ENCODE measurements at places on chromosomes 5 and 9. TPM values are rescaled to one million over a fixed set of nuclear protein-coding genes. Genes with fewer than 3 reads are reported as not detected.

GRCh38 chr9:130058154-130058553 lies 4.4 kb downstream of the GPR107 start:
- peaks cover 24% of the 10 kb centered on the region for H3K4me1 ChIP-seq
- no peak overlapping the region for H3K4me3 ChIP-seq
- peaks cover 16% of the 10 kb centered on the region for H3K36me3 ChIP-seq
- H3K27ac ChIP-seq = no peak overlapping the region

PCDH12 gene
- total RNA-seq = 14.9 TPM

ZNF883 gene
- 0.89 TPM for total RNA-seq

- H3K36me3 ChIP-seq = no peaks in the 10 kb centered on the region
- H3K4me3 ChIP-seq = no peak overlapping the region
- no peak for DNase-seq
- no peak overlapping the region for H3K27ac ChIP-seq
- no peaks in the 10 kb centered on the region for H3K27me3 ChIP-seq
Observed at GRCh38 chr9:75993434-75993833, 103.0 kb downstream of the PCSK5 start.

DRD1 gene
- 0.62 TPM for total RNA-seq

TMEM215 gene
- total RNA-seq = 0.09 TPM

ANKRA2 gene
- total RNA-seq = 26.7 TPM

Data from lower lobe of right lung (tissue), 2 donors.